ENCODE measurements at places on chromosomes 5 and 9.

- no peak for DNase-seq
Observed at GRCh38 chr9:113409883-113410206, 630 bp downstream of the POLE3 start.

DNA sequence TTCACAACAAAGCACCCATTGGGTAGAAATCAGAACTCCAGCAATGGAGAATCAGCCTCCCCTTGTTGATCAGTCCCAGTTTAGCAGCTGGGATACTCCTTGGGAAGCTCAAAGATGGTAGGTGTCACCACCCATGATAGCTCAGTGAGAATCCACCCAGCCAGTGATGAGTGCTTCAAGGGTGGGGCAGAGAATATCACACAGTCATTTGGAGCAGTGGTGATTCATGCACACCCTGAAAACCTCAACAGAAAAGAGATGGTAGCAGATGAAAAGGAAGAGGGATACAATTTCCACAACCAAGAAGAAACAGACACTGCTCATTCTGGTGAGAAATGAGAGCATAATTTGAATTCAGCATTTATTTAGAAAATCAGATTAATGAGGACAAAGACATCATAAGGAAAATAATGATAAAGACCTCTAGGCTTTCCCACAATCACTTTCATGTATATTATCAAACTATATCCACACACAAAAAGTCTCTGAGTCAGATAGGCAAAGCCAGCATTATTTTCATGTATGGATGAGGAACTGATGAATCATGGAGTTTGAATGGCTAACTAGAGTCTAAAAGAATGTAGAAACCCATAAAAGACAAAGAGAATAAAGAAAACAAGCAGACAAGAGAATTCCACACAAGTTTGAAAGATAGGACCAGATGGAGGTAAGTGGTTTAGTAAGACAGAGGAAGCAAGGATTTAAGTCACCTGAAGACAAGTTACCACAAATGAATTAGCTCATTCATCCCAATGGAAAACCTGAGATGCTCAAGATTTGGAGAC is 82.9 kb downstream of the FEM1C start:
- DNase-seq: no peak

DNA sequence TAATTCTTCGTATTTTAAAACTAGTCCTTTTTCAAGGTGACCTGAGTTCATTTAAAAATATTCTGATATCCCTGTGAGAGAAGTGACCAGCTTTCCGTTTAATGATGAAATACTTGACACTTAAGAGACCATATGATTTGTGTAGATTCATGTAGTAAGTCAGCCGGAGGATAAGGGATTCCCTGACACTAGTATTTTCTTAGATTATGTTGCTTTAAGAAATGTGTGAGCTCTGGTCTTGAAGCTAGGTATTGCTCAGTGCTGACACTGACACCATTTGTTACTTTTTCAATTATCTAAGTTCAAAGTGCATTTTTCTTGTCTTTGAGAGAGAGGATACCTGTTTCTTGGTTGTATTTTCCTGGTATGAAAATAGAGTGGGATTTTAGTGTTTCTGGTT is 4.2 kb downstream of the NIPBL start:
- DNase-seq: no peak

- DNase-seq: no peak
Observed at GRCh38 chr9:75911390-75911789, 20.9 kb downstream of the PCSK5 start.

GRCh38 chr9:111005746-111006470 is 32.4 kb downstream of the LPAR1 start:
- no peak for DNase-seq

- no peak for DNase-seq
Observed at GRCh38 chr9:37760416-37761161, 7.0 kb downstream of the TRMT10B start.

GRCh38 chr9:37220971-37221370 is 100.6 kb downstream of the ZCCHC7 start:
- DNase-seq: no peak

DNA sequence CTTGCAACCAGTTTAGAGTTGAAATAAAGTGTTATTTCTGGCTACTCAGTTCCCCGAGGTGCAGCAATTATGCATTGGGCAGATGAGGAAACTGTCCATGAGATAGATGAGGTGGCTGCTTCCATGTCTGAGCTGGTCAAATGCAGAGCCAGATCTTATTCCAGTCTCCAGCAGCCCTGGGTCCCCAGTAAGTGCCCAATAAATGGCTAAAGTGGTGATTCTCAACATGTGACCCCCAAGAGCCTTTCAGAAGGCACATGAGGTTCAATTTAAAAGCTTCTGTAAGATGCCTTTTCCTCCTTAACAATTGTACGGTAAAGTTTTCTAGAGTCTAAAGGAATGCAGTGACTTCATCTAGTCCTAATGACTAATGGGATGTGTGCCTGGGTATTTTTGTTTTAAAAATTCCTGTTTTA is 17.5 kb downstream of the ATOX1 start:
- no peak for DNase-seq

GRCh38 chr9:101561740-101562139 is 28.1 kb downstream of the RNF20 start:
- DNase-seq: no peak
